ENCODE measurements at places on chromosomes 5 and 9. TPM values are rescaled to one million over a fixed set of nuclear protein-coding genes. Genes with fewer than 3 reads are reported as not detected.

GRCh38 chr9:125551781-125552180, 155.2 kb downstream of the MAPKAP1 start:
- no peak overlapping the region for H3K27ac ChIP-seq
- DNase-seq = no peak
- peaks cover 5% of the 10 kb centered on the region for H3K36me3 ChIP-seq
- H3K27me3 ChIP-seq = no peaks in the 10 kb centered on the region
- no peak overlapping the region for H3K4me3 ChIP-seq
- H3K4me1 ChIP-seq = no peaks in the 10 kb centered on the region

DNA sequence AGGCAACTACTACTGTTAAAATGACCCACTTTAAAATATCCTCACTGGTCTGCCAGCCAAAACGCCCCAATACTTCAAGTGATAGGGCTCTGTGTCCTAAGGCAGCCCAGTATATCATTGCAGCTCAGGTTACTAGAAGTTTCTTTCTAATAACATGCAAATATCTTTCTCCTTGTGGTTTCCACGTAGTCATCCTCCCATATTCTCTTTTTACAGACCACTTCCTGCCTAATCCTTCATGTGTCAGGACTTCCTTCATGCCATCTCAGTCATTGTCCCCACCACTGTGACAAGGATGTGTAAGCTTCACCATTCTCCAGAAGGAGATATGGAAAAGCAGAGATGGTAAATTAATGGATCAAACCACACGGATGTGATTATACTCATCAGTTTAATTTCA, 813.7 kb downstream of the MAT2B start:
- H3K27ac ChIP-seq = no peak overlapping the region
- H3K36me3 ChIP-seq = no peaks in the 10 kb centered on the region
- no peak for DNase-seq
- H3K4me1 ChIP-seq = no peaks in the 10 kb centered on the region
- no peak overlapping the region for H3K4me3 ChIP-seq

- H3K27ac ChIP-seq = no peak overlapping the region
- H3K4me3 ChIP-seq = no peak overlapping the region
- H3K36me3 ChIP-seq = no peaks in the 10 kb centered on the region
- DNase-seq = no peak
- no peaks in the 10 kb centered on the region for H3K27me3 ChIP-seq
Observed at GRCh38 chr5:176798086-176798876, 12.1 kb upstream of the UNC5A start.

GRCh38 chr9:98334796-98335195, 79.3 kb upstream of the TBC1D2 start:
- H3K27ac ChIP-seq = no peak overlapping the region
- no peaks in the 10 kb centered on the region for H3K4me1 ChIP-seq
- H3K4me3 ChIP-seq = no peak overlapping the region
- H3K36me3 ChIP-seq = no peaks in the 10 kb centered on the region

The FRMPD1 gene
- total RNA-seq = not detected

- H3K27me3 ChIP-seq = no peaks in the 10 kb centered on the region
- no peak overlapping the region for H3K27ac ChIP-seq
- DNase-seq = no peak
Observed at GRCh38 chr5:147887930-147888329, 9.4 kb downstream of the SCGB3A2 start.

GRCh38 chr5:139862313-139862712, 66.7 kb downstream of the PSD2 start:
- no peak overlapping the region for H3K4me3 ChIP-seq
- H3K27me3 ChIP-seq = no peaks in the 10 kb centered on the region
- H3K27ac ChIP-seq = no peak overlapping the region
- H3K4me1 ChIP-seq = no peaks in the 10 kb centered on the region
- H3K36me3 ChIP-seq = no peaks in the 10 kb centered on the region
- no peak for DNase-seq

The TMEM232 gene
- total RNA-seq = 1.7 TPM

DNA sequence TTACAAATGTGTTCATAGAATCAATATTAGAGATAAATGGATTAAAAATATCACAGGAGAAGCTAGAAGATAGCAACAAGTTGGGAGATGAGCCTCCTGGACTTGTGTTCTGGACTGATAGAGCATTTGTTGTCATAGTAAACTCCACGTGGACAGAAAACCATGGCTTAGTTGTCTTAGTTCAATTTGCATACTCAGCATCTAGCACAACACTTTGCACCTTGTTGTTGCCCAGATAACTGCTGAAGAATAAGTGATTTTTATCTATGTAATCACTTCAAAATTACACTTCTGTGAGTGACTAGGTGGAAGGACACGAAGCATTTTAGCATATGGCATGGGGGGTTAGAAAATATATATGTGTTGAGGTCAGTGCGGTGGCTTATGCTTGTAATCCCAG, 4.0 kb downstream of the RANBP3L start:
- DNase-seq = no peak
- H3K27ac ChIP-seq = no peak overlapping the region
- H3K4me3 ChIP-seq = no peak overlapping the region
- H3K36me3 ChIP-seq = no peaks in the 10 kb centered on the region

The SURF6 gene
- total RNA-seq = 28.9 TPM

The NR5A1 gene
- total RNA-seq = not detected

The NR4A3 gene
- 0.35 TPM for total RNA-seq

GRCh38 chr5:56620903-56621677, 194.3 kb upstream of the MAP3K1 start:
- H3K27ac ChIP-seq = no peak overlapping the region
- H3K4me1 ChIP-seq = peaks cover 12% of the 10 kb centered on the region
- DNase-seq = no peak
- no peaks in the 10 kb centered on the region for H3K27me3 ChIP-seq
- no peak overlapping the region for H3K4me3 ChIP-seq

The SWI5 gene
- total RNA-seq = 11.5 TPM

DNA sequence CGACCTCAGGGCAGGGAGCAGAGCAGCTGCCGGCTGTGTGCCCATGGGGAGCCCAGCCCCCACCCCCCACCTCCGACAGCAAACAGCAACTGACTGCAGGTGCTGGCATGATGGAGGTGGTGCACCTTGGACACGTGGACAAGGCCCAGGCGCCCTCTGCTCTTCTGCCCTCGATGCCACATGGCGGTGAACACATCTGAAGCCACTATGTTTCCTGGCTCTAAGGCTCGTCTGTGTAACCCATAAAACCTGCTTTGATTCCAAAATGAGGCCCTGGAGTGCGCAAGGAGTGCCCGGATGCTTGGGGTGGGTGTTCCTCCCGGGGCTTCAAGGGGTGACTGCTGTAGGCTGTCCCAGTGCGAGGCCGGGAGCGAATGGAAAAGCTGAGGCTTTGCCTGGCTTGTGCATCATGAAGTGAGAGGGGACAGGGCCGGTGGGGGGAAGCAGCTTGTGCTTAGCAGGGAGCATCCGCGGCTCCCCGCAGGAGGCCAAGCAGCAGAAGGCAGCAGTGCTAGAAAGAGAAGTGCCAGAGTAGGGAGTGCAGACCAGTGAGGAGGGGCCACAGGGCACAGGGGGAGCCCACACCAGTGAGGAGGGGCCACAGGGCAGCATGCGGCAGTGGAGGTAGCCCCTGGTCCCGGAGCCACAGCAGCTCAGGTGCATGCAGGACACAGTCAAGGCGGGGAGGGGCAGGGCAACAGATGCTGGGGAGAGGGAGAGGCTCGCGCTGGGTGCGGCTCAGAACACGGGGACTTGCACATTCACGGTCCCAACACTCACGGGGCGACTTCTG, 30.0 kb downstream of the NKD2 start:
- no peak overlapping the region for H3K27ac ChIP-seq
- DNase-seq = no peak
- H3K36me3 ChIP-seq = no peaks in the 10 kb centered on the region
- H3K4me1 ChIP-seq = no peaks in the 10 kb centered on the region
- H3K4me3 ChIP-seq = no peak overlapping the region
- no peaks in the 10 kb centered on the region for H3K27me3 ChIP-seq

- no peaks in the 10 kb centered on the region for H3K4me1 ChIP-seq
- DNase-seq = no peak
- no peak overlapping the region for H3K4me3 ChIP-seq
- H3K36me3 ChIP-seq = no peaks in the 10 kb centered on the region
- no peak overlapping the region for H3K27ac ChIP-seq
Observed at GRCh38 chr5:66582499-66583165, 13.6 kb upstream of the MAST4 start.

DNA sequence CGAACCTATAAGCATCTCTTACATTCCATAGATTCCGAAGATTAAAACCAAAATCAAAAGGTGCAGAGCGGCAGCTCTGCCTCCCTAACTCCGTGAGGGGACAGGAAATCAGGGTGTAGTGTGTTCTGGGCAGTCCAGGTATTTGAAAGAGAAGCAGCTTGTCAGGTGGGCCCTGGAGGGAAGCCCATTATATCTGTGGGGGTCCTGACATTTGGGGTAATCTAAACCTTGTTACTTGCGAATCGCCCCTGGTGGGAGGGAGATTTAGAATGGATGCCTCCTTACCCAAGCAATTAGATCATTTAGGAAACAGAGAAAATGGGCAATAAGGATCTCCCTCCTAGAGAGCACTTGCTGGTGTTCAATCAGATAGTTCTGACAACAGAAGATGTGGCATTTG, 126.9 kb downstream of the EFNA5 start:
- no peak overlapping the region for H3K4me3 ChIP-seq
- no peak for DNase-seq
- no peaks in the 10 kb centered on the region for H3K36me3 ChIP-seq
- no peak overlapping the region for H3K27ac ChIP-seq
- no peaks in the 10 kb centered on the region for H3K27me3 ChIP-seq

- no peak overlapping the region for H3K4me3 ChIP-seq
- H3K27me3 ChIP-seq = no peaks in the 10 kb centered on the region
- H3K27ac ChIP-seq = no peak overlapping the region
- no peaks in the 10 kb centered on the region for H3K36me3 ChIP-seq
Observed at GRCh38 chr5:13985731-13986418, 41.4 kb upstream of the DNAH5 start.

The TRAF1 gene
- 181 TPM for total RNA-seq

Data from CD4-positive, alpha-beta memory T cell (primary cell).